ENCODE measurements at places on chromosomes 2 and 18. TPM values are rescaled to one million over a fixed set of nuclear protein-coding genes. Genes with fewer than 3 reads are reported as not detected.

Gene SLC8A1
- not detected for total RNA-seq

Gene FAM110C
- total RNA-seq, result 0.15 TPM

Gene ASB18
- not detected for total RNA-seq

Gene HAT1
- 66.6 TPM for total RNA-seq

Gene ANKRD44
- total RNA-seq, result 1.9 TPM

Gene MC5R
- not detected for total RNA-seq

Gene CBLN2
- total RNA-seq, result 15.2 TPM

Gene RSAD2
- 1.2 TPM for total RNA-seq

Gene MARCHF4
- 0.29 TPM for total RNA-seq

Gene EHD3
- 4.6 TPM for total RNA-seq

DNA sequence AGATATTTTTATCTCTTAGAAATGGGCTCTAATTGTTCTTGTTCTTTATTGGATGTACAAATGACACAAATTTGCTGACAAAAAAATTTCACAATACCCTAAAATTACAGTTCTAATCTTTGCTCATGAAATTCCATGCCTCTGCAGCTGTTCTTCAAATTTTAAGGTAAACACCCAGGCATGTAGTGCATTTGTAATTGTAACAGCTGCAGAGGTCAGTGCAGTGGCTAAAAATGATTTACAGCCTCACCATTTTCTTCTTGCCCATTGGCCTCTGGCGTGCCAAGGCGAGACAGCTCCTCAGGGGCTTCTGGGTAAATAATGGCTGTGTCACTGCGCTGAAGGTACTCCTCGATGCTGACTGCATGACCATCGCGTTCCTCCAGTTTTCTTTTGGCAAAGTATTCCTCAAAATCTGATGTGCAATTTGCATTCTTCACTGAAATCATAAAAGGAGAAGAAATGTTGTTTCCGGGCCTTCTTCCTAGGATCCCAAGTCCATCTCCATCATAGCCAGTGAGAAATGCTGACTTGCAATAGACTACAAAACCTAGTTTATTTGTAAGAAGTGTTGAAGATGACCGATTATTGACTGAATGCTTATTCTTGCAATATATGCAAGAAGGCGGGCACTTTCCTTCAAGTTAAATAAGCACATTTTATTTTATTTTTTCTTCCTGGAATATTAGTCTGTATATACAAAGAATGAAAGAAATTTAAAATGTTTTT, 115.2 kb downstream of the ZEB2 start:
- no peak for DNase-seq

GRCh38 chr2:129734343-129735034, 245.0 kb upstream of the RAB6C start:
- no peak for DNase-seq

DNA sequence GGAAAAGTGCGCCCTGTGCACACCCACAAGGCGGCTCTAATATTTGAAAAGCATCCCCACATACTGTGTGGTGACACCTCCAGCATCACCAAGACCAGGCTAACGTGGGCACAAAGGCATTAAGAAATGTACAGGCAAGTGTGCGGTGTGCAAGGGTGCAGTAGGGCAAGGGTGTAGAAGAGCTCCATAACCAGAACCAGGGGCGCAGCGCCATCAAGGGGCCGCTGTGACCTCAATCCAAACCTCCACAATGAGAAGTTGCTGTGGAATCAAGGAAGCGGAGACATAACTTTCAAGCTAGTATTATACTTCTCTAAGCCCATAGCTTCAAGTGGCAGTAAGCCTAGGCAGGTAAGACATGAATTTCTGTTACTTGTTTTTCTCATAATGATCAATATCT, 13.0 kb downstream of the L3MBTL4 start:
- no peak for DNase-seq

- DNase-seq, result peak; percentile 91
Observed at GRCh38 chr18:9017167-9017904, 85.2 kb upstream of the NDUFV2 start.

- no peak for DNase-seq
Observed at GRCh38 chr2:215465256-215465655, 29.4 kb upstream of the FN1 start.

- DNase-seq, result no peak
Observed at GRCh38 chr18:63262369-63263335, 56.9 kb downstream of the BCL2 start.

- peak; percentile 27 for DNase-seq
Observed at GRCh38 chr18:48850822-48851598, 99.8 kb downstream of the SMAD7 start.

GRCh38 chr18:46488471-46489213, 168.4 kb downstream of the LOXHD1 start:
- DNase-seq, result no peak

GRCh38 chr2:231218366-231218765, 19.9 kb downstream of the ARMC9 start:
- DNase-seq, result no peak

DNA sequence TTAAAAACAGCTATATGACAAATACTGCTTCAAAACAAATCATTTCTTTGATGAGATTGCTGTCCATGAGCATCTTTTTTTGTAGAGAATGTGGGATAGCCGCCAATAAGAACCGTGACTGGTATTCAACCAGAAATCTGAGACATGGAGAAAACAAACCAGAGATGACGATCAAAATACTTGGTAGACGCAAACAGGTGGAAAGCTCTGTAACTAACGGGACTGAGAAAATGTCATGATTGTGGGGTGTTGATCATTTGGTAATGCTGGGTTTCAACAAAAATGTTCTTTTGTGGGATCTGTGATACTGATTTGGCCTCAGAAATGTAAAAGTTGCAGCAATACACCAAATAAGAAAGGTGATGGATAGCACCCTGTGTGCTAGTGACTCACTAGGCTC, 364.8 kb downstream of the NYAP2 start:
- no peak for DNase-seq

GRCh38 chr18:63897072-63897471, 9.6 kb downstream of the SERPINB2 start:
- no peak for DNase-seq

- DNase-seq, result no peak
Observed at GRCh38 chr2:19675856-19676460, 225.8 kb downstream of the TTC32 start.

- DNase-seq, result no peak
Observed at GRCh38 chr2:237315829-237316225, 98.1 kb downstream of the COL6A3 start.

GRCh38 chr2:69087912-69088240, 74.9 kb downstream of the ANTXR1 start:
- no peak for DNase-seq

DNA sequence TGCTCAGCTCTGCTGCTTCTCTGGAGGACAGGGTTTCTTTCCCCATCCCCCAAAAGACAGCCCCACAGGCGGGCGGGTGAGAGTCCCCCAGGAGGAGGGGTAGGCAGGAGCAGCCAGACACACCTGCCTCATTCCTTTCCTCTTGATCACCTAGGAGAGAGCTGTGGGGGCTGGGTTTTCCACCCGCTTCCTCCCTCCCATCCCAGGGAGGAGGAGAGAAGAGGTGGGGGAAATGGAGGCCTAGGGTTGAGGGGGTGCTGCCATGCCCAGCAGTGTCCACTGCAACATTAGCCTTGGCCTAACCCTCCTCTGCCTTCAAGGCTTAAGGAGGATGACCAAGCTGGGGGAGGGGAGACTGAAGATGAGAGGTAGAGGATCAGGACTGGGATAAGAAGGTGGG, 14.7 kb downstream of the WNT10A start:
- peak; percentile 4 for DNase-seq

DNA sequence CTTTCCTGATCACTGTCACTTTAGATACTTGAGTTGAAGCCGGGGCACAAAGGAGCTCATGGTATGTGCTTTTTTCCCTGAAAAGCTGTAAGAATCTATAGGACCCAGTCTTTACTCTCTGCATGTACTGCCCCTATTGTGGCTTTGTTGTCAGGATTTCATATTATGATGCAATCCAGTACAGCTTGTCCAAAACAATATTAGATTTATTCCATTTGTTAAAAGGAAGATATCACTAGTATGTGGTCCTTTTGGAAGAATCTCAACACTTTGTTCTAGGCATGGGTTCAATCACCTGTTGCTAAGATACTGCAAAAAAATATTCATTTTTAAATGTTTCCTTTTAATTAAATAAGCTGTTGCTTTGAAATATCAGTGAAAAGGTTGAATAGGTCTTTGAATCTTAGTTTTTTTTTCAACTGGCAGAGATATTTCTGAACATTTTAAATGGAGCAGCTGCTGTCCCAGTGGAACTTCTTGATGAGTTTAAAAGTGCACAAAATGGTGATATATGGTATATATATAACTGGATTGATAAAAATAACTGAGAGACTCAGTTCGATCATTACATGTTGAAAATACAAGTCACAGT, 256.6 kb upstream of the NT5C1B start:
- DNase-seq, result no peak
